Choroid plexus epithelial cell (primary cell): ENCODE measurements at places on chromosomes 7 and 10.

DNA sequence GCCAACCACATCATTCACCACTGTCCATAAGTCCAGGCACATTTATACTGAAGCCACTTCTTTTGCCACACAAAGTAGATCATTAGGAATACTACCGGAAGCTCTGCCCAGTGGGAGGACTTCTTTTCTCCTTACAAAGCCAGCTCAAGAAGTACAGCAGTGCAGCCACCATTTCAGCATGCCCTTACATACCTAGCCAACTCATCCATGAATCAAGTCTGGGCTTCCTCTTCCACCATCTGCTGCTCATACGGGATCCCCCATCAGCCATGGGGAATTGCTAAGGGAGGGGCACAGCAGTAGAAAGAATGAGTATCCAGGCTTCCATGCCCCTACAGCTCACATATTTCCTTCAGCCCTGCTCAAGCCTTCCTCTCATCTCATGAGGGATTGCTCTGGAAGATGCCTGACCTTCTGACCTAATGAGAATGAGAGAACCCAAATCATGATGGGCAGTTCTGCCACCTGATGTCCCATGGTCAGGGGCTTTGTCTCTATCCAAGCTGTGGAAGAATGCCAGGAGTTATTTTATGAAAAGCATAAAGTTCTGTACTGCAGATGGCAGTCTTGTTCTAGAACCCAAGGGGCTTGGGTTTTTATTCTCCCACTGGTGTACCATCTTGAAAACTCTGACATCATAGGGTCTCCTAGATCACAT lies 39.5 kb downstream of the ACSM6 start:
- DNase-seq, result no peak

- peak; percentile 52 for DNase-seq
Observed at GRCh38 chr7:151061213-151062110, 2.1 kb downstream of the SLC4A2 start.

DNA sequence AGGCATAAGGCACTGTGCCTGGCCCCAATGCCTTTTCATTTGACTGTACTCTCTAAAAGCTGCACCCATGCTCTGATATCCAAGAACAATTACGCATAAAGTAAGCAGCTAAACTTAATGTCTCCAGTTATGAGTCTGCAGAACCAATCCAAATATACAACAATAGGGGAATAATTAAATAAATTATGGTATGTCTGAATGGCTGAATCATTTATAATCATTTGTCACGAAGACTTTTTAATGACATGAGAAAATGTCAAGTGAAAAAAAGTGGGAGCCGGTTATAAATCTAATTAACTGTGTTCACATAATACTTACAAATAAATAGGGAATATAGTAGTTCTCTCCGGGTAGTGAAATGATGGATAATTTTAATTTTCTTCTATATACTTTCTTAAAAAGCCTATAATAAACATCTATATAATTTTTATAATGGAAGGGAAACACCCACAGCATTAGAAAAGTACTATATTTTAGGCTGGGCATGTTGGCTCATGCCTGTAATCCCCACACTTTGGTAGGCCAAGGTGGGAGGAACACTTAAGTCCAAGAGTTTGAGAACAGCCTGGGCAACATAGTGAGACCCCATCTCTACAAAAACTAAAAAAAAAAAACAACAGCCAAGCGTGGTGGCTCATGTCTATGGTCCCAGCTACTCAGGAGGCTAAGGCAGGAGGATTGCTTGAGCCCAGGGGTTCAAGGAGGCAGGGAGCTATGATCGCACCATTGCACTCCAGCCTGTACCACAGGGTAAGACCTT lies 14.2 kb downstream of the SLC37A3 start:
- no peak for DNase-seq

- DNase-seq, result no peak
Observed at GRCh38 chr10:122143238-122143841, 127.8 kb upstream of the BTBD16 start.
